ENCODE measurements at places on chromosomes 2 and 18.

GRCh38 chr2:224711859-224712665 is 4.1 kb downstream of the CCDC195 start:
- DNase-seq: no peak

GRCh38 chr2:96470636-96471035 is 34.5 kb downstream of the NEURL3 start:
- peak; percentile 75 for DNase-seq

- DNase-seq: no peak
Observed at GRCh38 chr2:121031568-121032340, 253.2 kb downstream of the TFCP2L1 start.

DNA sequence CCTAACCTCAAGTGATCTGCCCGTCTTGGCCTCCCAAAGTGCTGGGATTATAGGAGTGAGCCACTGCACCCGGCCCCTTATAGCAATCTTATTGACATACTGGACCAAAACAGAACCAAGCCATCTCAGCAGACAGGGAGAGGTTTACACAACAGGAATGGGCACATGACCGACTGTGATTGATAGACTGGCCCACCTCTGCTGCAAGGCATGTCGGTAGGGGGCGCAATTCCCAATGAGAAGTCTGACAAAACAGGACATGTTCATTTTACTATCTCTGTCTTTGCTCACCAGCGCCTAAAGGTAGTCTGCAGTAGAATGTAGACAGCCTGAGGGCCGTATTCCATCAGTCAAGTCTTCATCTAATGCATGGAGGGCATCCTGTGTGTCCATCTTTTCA is 2.0 kb downstream of the LYPD6B start:
- peak; percentile 84 for DNase-seq

Data from suppressor macrophage treated with lipopolysaccharide for 1 hour (primary cell).